ENCODE measurements at places on chromosomes 3 and 15. TPM values are rescaled to one million over a fixed set of nuclear protein-coding genes. Genes with fewer than 3 reads are reported as not detected.
A peak's percentile ranks its signal among the peaks of the same experiment; 100 is the strongest.

MSL2 gene
- total RNA-seq: 71.4 TPM

LSAMP gene
- not detected for total RNA-seq

GRCh38 chr3:139236336-139236735, 107.5 kb upstream of the MRPS22 start:
- no peak for DNase-seq

GRCh38 chr3:37980462-37981347, 9.9 kb upstream of the VILL start:
- no peak for DNase-seq

DNA sequence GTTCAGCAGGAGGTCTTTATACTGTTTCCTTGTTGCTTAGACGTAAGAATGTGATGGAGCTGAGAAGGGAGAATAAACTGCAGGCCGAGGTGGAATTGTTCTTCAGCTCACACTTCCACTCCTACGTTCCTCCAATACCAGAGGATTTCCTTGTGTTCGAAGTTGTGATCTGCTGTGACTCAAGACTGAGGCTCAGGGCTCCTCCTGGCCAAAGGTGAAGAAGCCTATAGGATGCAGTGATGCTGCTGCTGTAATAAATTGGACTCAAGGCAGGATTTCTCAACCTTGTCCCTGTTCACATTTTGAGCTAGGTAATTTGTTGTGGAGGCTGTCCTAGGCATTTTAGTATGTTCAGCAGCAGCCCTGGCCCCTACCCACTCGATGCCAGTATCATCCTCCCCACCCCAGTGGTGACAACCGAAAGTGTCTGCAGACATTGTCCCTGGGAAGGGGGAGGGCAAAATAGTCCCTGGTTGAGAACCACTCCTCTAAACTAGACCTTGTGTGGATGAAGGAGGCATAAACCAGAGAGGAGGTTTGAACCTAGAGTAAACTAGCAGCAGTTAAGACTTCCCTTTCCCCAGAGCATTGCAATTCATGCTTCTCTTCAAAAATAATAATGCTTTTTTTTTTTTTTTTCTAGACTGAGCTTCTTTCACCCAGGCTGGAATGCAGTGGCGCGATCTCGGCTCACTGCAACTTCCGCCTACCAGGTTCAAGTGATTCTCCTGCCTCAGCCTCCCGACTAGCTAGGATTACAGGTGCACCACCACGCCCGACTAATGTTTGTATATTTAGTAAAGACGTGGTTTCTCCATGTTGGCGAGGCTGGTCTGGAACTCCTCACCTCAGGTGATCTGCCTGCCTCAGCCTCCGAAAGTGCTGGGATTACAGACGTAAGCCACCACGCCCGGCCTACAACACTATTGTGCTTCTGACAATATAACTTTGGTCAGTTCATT, 11.1 kb downstream of the RAP2B start:
- DNase-seq: no peak

DNA sequence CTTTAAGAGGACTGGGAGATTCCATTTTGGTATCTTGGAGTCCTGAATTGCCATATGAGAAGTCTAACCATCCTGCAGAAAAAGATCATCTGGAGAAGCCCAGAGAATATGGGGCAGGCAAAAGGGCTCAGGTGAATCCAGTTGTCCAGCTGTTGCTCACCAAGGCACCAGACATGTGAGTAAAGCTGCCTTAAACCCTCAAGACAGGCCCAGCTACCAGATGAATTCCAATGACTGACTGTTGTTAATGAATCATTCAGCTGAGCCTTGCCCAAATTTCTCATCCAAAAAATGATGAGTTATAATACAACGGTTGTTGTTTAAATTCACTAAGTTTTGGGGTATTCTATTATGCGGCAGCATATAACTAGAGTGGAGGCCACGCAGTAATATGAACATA, 22.0 kb upstream of the NANOGP8 start:
- no peak for DNase-seq

GLDN gene
- total RNA-seq: not detected

DNA sequence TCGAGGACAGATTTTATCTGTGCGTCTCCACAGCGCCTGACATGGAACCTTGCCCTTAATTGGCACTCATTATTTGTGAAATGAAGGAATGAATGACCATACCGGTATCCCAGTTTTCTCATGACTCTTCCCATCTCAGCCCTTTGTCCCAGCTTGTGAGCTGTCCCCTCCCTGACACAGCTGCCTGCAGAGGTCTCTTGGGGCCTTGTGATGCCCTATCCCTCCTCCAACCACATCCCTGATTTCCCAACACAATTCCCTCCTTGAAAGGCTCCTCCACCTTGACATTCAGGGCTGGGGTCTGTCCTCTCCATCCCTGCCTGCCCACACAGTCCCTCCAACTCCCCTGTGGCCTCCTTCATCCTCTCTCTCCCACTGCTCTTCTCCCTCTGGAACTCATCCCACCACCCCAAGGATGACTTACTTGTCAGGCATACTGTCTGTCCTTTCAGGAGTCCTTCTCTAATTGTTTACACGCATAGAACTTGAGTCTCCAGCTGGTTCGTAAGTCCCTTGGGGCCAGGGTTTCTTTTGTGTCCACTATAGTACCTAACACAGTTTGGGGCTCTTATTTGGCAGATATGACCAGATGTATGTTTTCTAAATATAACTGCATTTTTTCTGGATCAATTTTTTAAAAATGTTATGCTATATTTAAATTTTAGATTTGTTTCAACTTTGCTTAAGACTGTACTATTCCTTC, 35.6 kb upstream of the FILIP1L start:
- DNase-seq: no peak

- DNase-seq: peak; percentile 62
These were observed 28.4 kb upstream of the SMAD6 start for GRCh38 chr15:66673410-66674322.

LRRC34 gene
- 8.1 TPM for total RNA-seq

ACKR4 gene
- total RNA-seq: not detected

GRCh38 chr15:60800299-60801072, 321.5 kb upstream of the ICE2 start:
- no peak for DNase-seq

DNA sequence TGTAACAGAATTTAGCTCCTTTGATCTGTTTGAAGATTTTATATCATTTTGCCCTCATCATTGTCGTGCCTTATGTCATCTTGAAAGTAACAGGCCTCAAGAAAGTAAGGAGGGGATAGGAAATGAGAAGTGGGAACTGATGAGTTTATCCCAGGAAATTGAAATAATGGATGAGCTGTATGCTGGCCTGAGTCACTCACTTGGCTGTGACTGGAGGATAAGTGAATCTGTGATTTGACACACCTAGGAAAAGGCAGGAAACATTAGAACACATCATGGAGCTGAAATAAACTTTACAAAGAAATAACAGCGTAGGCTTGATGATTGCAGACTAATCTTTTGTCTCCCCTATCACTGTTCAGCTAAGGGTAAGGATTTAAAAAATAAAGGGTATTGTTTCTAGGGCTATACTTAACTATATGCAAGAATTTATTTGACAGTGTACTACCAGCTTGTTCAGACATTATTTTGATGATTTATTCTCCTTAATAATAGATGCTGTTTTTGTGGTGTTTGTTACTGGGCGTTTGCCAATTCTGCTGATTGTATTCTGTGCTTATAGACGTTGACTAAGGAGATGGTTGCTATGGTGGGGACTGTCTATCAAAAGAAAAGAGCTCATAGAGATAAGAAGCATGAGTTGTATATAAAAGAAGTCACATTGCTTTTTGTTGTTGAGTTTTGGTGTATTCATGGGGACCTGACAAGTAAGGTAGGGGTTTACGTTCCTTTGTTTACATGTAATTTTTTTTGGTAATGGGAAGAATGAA, 105.6 kb upstream of the ROPN1 start:
- no peak for DNase-seq

PRKAR2A gene
- total RNA-seq: 37.6 TPM

SERPINI1 gene
- 2.4 TPM for total RNA-seq

- DNase-seq: no peak
These were observed 183.6 kb downstream of the MCTP2 start for GRCh38 chr15:94414916-94415315.
